ENCODE measurements at places on chromosomes 7 and 10. TPM values are rescaled to one million over a fixed set of nuclear protein-coding genes. Genes with fewer than 3 reads are reported as not detected.

Gene CALML5
- not detected for total RNA-seq

DNA sequence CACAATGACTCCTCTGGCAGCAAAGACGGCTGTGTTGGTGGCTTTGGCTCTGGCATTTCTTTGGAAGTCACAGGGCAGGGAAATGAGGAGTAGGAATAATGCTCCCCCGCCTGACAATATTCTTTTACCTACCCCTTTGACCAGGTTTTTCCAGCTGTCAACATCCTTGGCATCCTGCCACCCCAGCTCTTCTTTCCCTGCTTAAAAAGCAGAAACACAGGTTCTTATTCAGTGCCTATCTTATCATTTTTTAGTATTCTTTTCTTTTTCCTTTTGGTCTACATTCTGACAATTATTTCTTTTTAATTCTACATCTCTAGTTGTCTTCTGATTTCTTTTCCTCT, 97.7 kb downstream of the CREB5 start:
- H3K36me3 ChIP-seq: no peaks in the 10 kb centered on the region
- H3K4me3 ChIP-seq: no peak overlapping the region
- H3K27me3 ChIP-seq: peaks cover 7% of the 10 kb centered on the region
- H3K4me1 ChIP-seq: peaks cover 3% of the 10 kb centered on the region

Gene NKX6-2
- total RNA-seq: not detected

Gene PRKCQ
- 69.5 TPM for total RNA-seq

Gene HOXA13
- total RNA-seq: not detected

- H3K4me1 ChIP-seq: peaks cover 30% of the 10 kb centered on the region
- H3K4me3 ChIP-seq: no peak overlapping the region
- DNase-seq: no peak
These were observed 22.1 kb downstream of the CYP17A1 start for GRCh38 chr10:102814873-102815661.

Gene PDE6C
- not detected for total RNA-seq

DNA sequence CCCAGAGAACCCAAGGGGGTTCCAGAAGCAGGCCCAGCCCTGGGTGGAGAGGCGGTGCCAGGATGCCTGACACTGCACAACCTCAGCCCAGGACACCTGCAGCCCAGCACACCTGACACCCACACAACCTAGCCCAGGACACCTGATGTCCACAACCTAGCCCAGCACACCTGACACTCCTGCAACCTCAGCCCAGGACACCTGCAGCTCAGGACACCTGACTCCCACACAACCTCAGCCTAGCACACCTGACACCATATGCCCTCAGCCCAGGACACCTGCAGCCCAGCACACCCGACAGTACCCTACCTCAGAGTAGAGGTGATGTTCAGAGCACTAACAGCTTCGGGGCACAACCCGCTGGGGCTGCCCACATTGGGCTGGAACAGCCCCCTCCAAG, 87.3 kb downstream of the PAXIP1 start:
- H3K27me3 ChIP-seq: peaks cover 10% of the 10 kb centered on the region
- peaks cover 3% of the 10 kb centered on the region for H3K4me1 ChIP-seq
- no peak overlapping the region for H3K4me3 ChIP-seq
- no peak overlapping the region for H3K27ac ChIP-seq
- DNase-seq: no peak
- H3K36me3 ChIP-seq: no peaks in the 10 kb centered on the region

Measured in activated CD4-positive, alpha-beta T cell treated with anti-CD3 and anti-CD28 coated beads, Interleukin-2, amount 10 ng/mL, durations not matched to agents 7 days and 5 days (primary cell).